ENCODE measurements at places on chromosomes 6 and 20.
A peak's percentile ranks its signal among the peaks of the same experiment; 100 is the strongest.

- DNase-seq = no peak
Measured at GRCh38 chr6:30169658-30170614, 6.6 kb downstream of the TRIM15 start.

- no peak for DNase-seq
Measured at GRCh38 chr6:140486450-140487361, 1112.3 kb upstream of the CITED2 start.

DNA sequence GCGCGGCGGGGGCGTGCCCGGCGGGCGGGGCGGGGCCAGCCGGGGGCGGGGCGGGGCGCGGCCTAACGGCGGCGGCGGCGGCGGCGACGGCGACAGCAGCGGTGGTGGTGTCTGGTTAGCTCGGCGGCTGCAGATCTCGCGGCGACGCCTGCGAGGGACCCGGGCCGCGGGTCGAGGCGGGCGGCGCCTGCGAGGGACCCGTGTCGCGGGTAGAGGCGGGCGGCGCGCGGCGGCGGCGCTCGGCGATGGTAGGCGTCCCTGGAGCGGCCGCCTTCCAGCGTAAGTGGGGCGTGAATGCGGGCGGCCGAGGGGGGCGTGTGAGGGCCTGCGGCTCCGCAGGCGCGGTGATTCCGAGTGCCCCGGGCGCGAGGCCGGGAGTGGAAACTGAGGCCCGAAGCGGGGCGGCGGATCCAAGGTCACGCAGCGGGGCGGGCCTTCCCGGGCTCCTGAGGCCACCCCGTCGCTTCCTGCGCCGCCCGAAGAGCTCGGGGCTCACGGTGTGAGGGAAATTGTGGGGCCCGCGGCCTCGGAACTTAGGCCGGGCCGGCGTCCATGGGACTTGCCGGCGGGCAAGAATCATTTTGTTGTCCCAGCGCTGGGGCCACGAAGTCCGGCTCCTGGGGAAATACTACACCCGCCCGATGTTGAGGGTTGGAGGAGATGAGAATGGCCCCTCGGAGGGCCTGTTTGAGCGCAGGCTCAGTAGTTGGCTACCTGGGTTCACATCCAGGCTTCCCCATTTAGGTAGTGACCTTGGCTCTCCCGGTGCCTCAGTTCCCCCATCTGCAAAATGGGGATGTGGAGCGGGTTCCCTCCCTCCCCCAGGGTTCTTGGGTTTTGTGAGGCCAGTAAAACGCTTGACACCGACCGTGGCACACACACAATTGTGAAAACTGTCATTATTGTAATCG lies at the start of gene CBFA2T2:
TSS of gene CBFA2T2 (plus strand) at position 74 of the 911 bp plus-strand sequence. CDS start at position 246, 172 bp downstream.
- DNase-seq = no peak

- no peak for DNase-seq
Measured at GRCh38 chr6:158911746-158912480, 88.1 kb downstream of the RSPH3 start.

- no peak for DNase-seq
Measured at GRCh38 chr6:51463321-51463720, 624.1 kb downstream of the PKHD1 start.

DNA sequence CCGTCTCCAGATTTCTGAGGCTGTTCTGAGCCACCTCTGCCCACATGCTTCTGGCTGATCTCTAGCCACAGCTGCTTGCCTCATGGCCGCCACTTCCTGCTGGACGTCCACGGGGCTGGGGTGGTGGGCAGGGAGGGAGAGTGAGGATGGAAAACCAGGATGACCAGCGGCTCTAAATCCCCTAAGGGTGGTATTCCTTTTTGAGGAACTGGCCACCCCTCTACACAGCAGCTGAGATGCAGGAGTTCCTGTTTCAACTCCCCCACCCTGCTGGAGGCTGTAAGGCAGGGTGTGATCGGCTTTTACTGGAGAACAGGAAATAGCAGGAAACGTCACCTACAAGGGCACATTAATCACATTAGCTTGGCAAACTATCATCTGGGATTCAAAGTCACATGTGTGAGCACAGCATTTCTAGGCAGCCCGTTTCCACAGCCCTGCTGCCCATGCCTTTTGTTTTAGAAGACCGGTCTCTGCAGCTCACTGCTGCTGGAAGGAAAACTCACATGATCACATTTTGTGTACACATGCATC lies 181.6 kb upstream of the ECI2 start:
- DNase-seq = no peak

DNA sequence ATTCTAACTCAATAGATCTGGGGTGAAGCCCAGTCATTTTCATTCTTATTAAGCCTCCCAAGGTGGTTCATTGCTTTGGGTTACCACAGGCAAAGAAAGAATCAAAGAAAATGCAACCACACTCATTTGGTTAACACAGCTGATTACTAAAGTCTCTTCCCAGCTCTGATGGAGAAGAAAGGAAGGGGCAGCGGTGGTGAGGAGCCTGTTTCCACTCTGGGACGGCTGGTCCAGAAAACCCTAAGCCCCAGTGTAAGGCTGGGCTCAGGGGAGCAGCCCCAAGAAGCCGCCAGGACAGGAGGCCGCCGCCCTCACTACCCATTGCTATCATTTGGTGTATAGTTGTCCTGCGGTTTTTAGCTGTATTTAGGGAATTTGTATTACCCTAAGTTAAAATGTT lies 226.9 kb downstream of the CD83 start:
- no peak for DNase-seq

DNA sequence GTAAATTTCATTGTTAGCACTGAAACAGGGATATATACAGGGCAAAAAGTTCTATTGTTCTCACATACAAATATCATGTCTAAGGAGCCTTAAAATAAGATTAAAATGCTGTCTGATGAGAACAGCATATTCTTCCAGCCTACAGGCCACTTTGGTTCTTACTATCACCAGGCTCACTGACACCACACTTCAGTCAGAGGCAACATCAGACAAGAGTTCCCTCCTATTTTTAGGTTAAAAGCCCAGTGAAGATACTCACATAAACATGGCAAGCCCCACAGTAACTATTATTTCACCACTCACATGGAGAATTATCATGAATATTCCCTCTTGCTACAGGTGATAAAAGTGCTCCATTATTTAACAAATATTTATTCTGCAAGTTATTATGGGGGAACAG lies 175.8 kb downstream of the ISM1 start:
- DNase-seq = no peak

DNA sequence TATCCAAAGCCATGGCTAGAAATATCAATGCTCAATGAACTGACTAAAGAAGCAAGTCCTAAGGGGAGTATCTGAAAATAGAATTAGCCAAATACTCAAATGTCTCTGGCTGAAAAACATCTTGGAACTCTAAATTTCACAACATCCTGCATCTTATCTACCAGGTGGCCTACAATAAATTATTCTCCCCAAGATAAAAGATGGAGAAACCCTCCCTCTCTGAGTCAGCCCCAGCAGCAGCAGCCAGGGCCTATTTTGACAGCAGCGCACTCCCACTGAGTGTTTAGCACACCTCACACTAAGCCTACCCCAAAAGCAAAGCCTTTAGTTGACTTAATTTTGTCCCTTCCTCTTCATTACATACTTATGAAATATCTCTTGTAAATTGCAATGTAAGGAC lies 5.9 kb downstream of the CALHM6 start:
- no peak for DNase-seq

DNA sequence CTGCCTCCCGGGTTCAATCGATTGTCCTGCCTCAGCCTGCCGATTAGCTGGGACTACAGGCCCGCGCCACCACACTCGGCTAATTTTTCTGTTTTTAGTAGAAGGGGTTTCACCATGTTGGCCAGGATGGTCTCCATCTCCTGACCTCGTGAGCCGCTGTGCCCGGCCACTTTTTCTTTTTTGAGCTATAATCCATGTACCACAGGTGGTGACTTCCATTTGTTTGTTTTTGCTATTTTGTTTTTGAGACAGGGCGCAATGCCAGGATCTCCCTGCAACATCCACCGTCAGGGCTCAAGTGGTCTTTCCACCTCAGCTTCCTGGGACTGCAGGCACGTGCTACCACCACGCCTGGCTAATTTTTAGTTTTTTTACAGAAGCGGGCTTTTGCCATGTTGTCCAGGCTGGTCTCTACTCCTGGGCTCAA lies 8.5 kb downstream of the HSPA1B start:
- no peak for DNase-seq

- no peak for DNase-seq
Measured at GRCh38 chr6:90947184-90948064, 360.6 kb upstream of the MAP3K7 start.

DNA sequence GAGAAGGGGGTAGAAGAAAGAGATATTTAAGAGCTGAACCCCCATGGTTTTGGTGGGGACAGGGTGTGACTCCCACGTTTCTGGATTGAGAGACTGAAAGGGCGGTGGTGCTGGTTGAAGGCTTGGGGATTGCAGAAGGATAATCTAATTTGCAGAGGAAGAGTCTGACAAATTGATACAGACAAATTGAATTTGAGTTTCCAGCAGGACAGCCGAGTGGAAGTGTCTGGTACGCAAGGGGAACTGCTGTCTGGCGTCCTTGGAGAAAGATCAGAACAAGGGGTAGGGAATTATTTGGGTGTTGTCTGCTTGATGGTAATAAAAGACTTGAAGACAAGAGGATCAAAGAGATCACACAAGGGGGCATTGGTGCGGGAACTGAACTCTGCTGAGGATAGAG lies 40.5 kb upstream of the MDGA1 start:
- DNase-seq = no peak

DNA sequence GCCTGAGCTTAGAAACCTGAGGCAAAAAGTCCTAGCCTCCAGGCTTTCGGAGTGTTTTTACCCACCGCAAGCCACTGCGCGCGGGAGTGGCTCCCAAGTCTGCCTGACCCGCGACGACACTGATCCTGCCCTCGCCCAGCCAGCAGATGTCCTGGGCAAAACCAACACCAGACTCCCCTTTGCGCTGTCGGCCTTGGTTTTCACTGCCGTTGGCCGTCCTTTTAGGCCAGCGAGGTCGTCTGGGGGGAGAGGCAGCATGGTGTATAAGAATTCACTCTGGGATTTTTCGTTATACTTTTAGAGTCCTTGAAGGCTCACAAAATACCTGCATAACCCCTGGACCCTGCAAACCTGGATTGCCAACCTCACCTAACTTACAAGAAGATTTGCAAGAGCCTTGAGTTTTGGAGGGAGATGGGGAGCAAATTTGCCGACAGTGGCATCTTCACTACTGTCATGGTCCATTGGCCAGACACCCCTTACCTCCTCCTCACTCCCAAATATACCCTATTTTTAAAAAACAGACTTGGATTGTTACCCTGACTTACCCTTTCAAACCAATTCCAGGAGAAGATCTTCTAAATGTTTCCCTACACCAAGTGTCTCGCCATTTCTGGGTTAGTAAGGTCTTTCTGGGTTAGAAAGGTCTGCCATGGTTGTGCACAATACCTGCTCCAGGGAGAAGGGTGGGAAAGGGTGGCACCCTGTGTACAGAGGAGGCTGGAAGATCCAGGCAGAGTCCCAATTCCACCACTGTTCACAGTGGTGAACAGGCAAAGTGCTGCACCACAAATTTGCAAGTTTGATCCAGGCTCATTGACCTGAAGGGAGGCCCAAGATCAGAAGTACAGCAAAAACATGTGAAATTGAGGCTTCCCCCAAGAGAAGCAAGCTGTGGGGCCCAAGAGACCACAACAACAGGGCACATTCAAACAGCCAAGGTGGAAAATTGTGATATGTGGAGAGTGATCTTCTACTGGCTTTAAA lies 4.4 kb downstream of the FOXA2 start:
- DNase-seq = no peak

- DNase-seq = peak; percentile 15
Measured at GRCh38 chr6:128519931-128520435, 416 bp downstream of the PTPRK start.

- no peak for DNase-seq
Measured at GRCh38 chr6:17688481-17688880, 18.2 kb downstream of the NUP153 start.

- DNase-seq = no peak
Measured at GRCh38 chr6:135826236-135826804, 25.2 kb upstream of the PDE7B start.

GRCh38 chr20:10094566-10095173 lies 59.9 kb downstream of the ANKEF1 start:
- DNase-seq = no peak

DNA sequence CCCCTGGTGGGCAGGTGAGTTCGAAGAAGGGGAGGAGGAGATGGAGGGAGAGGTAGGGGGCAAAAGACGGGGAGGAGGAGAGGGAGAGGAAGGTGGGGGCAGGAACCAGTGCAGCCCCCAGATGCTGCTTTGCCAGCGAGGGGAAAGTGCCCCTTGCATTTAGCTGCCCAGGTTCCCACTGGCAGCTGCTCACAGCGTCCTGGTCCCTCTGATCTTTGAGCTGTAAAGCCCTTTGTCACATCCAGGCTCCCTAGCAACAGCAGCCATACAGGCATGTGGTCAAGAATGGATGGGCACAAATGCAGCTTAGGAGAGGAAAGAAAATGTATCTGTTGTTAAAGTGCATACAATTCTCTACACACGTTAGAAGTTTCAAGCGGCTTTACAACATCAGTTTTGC lies 160.9 kb downstream of the CD83 start:
- no peak for DNase-seq

DNA sequence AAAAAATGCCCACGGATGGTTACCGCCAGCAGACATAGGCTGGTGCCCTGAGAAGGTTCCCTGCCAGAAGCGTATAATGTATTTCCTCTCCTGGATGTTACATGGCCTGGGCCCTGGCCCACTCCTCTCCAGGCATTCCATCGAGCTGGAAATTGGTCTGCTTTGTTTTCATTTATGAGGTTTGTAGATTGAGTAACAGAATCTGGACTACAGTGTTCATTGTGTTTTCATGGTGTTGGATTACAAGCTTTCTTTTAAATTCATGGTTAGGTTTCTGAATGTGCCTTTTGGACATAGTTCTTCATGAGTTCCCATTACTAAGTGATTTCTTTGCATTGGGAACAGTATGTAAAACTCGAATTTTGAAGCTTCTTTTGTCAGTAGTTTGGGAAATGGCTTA lies 6.4 kb downstream of the TIAM2 start:
- no peak for DNase-seq

DNA sequence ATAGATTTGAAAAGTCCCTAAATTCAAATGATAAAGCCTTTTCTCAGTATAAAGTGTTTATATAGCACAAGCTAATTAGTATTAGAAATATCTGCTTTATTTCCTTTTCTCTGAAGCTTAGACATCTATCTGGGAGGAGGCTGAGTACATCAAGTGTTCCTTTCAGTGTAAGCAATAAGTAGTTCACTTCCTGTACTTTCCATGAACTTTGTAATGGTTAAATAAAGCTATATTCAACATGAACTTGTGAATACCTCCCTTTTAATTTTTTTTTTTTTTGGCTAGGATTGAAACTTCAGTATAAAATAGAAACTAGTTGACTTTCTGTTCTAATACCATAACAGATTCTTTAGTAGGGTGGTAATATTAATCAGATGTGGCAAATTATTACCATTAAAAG lies 190.9 kb downstream of the CENPW start:
- no peak for DNase-seq

GRCh38 chr6:110067837-110068591 lies 89.9 kb downstream of the GPR6 start:
- no peak for DNase-seq

DNA sequence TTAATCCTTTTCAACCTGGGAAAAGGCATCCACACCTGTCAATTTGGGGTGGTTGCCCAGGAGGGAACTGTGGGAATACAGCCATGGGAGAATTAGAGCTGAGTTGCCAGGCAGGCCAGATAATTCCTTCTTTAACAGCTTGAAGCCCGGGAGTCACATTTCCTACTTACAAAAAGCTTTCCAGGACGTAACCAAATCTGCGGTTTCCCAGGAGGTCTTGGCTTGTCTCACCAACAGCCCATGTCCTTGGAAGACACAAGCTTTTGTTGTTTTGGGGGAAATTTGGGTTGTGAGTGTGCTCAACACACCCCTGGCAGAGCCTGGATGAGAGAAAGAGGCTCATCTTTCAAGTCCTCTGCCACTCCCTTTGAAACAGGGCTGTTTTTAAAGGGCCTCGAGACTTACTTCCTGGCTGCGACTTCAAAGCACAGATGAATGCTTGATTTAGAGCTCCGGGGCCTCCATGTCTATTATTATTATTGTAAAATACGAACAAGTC lies 465.9 kb upstream of the BTBD3 start:
- DNase-seq = no peak

Measured in activated T-helper 9 cell treated with anti-CD3 and anti-CD28 coated beads, Interleukin-2, amount 50 U/mL, for 16 hours (primary cell).